HFFc6 (cell line): ENCODE measurements at places on chromosomes 16 and 17.
A peak's percentile ranks its signal among the peaks of the same experiment; 100 is the strongest.

- no peak for DNase-seq
These were observed 20.4 kb downstream of the POLR3E start for GRCh38 chr16:22317625-22318024.

- no peak for DNase-seq
These were observed 41.0 kb upstream of the MRPS23 start for GRCh38 chr17:57890857-57891232.

DNA sequence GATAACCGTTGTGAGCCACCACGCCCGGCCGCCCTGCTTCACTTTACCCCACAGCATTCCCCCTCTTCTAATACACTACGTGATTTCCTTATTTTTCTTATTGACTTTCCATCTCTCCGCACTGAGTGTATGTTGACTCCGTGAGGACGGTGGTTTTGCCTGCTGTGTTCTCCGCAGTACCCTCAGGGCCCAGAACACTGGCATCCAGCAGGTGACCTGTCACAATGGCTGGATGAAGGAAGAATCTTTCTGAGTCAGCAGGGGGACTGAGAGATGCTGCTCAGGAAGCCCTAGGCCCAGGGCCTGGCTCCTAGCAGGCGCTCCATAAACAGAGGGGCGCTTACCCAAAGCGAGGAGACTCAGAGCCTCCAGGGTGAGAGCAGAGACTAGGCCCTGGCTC is 79.5 kb downstream of the RTN4RL1 start:
- DNase-seq = no peak

- DNase-seq = peak; percentile 20
These were observed at the start of gene C16orf74 for GRCh38 chr16:85750827-85751697. TSS of gene C16orf74 (minus strand) at chr16:85751096. CDS start at chr16:85735217, 15,879 bp downstream.

- DNase-seq = no peak
These were observed 181.2 kb downstream of the NTN1 start for GRCh38 chr17:9202532-9202931.

DNA sequence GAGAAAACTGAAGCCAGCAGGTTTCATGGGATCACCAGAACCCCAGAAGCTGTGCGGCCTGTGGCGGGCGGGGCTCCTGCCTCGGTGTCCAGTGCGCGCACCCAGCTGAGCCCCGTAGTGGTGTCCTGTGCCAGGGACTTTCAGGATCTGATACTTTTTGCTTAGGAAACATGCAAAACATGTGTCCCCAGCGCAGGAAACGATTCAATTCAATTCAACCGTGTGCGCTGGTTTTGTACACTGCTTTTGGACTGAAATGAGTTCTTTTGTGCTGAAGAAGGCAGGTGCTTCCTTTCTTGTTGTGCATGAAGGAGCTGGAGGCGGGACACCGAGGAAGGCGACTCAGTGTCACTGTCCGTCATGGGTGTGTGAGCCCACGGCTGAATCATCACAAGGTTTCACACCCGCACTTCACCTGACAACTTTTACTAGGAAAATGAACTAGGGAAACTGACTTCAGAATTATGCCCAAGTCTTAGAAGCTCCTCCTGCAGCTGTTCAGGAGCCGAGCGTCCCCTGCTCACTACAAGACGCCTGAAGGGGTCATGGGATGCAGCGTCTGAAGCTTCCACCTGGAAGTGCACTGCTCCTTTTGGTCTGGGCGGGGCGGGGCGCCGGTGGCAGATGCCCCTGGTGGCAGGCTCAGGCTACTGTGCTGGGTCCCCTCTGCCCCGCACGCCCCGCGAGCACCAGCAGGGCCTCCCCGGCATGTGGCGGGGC is 31.4 kb upstream of the ZNF750 start:
- no peak for DNase-seq

- DNase-seq = no peak
These were observed 339.0 kb downstream of the MAF start for GRCh38 chr16:79261481-79261940.

- no peak for DNase-seq
These were observed 3.4 kb upstream of the UQCRC2 start for GRCh38 chr16:21949713-21950260.

DNA sequence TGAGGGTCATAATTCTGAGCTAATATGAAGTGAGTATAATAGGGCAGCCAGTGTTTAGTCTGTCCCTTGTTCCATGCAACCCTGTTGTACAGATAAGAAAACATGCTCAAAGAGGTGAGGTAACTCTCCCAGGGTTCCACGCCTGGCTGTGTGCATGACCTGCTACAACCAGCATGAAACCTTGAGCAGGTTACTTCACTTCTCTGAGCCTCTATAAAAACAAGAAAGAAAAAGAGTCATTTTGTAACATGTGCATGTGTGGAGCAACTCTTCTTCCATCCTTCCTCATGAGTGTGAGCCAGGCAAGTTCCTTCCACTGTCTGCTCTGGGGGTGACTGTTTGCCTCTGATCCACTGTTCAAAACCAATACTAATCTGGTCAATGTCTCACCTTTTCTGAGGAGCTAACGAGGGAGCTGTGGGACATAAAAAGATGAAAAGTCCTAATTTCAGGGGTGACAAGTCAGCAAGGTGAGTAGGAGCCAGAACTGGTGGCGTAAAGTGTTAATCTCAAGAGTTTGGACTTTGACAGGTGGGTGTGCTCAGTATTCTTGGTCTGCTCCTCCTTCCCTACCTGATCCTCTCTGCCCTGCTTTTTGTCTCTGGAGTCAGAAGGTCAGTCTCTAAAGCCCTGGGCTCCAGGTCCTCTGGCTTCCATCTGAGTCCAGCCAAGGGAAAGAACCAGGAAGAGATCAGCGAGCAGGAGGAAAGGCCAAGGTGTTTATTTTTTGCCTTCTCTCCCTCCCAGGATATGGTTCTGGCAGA is 21.5 kb downstream of the GFOD2 start:
- no peak for DNase-seq

DNA sequence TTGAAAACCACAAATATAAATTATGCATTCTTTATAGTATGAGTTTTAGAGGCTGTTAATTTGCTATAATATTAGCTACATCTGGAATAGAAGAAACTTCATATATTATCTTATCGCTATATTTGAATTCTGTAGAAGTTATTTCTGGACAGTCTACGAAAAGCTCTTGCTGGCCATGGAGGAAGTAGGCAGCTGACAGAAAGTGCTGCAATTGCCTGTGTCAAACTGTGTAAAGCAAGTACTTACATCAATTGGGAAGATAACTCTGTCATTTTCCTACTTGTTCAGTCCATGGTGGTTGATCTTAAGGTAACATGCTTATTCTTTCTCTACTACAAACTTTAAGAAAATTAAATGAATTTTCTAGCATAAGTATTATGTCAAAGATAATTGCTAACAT is 96.8 kb downstream of the OMG start:
- DNase-seq = no peak

- no peak for DNase-seq
These were observed 81.4 kb downstream of the CNGB1 start for GRCh38 chr16:57889522-57889921.

- DNase-seq = no peak
These were observed 18.5 kb downstream of the FLYWCH1 start for GRCh38 chr16:2930236-2930635.

GRCh38 chr16:77888871-77889270 is 100.5 kb downstream of the VAT1L start:
- DNase-seq = no peak

DNA sequence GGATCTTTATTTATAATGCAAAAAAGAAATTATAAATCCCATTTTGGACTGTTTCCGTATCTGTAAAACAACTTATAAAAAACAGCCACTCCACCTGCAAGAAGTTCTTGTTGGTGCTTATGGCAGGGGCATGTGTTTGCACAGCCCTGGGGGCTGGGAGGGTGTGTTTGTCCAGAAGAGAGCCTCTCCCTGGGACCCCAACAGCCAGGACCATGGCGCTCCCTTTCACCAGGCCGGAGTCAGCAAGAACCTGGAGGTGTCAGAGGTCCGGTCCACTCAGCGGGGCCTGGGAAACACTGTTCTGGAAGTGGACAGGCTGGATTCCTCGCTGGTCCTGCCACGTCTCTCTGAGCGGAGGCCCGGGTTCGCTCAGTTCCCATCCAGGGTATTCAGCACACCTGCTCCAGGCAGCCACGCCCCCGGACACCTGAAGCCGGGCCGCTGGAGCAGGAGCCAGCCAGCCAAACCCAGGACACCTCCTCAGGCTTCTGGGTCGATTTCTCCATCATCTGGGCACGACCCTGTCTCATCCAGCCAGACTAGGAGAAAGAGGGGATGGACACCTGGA is 18.9 kb upstream of the GINS2 start:
- no peak for DNase-seq

GRCh38 chr17:59357929-59358328 is 26.5 kb downstream of the YPEL2 start:
- peak; percentile 78 for DNase-seq

GRCh38 chr17:7029659-7030058 is 6.2 kb upstream of the SLC16A13 start:
- DNase-seq = no peak

- no peak for DNase-seq
These were observed 303.7 kb upstream of the TNRC6C start for GRCh38 chr17:77654850-77655249.
